A673 (cell line): ENCODE measurements at places on chromosomes 2 and 18.
A peak's percentile ranks its signal among the peaks of the same experiment; 100 is the strongest.

DNA sequence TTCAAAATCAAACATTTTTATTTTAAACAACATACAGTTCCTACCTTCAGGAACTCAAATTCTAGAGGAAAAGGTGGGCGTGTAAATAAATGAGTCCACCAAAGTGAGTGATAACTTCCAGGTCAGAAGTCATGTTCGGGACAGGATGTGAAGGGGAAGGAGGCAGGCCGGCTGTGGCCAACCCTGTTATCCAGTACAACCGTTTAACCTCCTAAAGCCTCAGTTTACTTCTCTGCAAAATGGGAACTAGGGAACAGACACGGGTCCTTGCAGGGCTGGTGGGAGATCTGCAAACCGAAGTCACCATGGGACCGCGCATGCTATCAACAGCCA is 373 bp downstream of the EIPR1 start:
- peaks cover 17% of the 10 kb centered on the region for H3K4me1 ChIP-seq
- peak; percentile 54 for DNase-seq
- peak overlapping the region; percentile 83 for H3K4me3 ChIP-seq
- no peaks in the 10 kb centered on the region for H3K27me3 ChIP-seq
- H3K27ac ChIP-seq, result peak overlapping the region; percentile 76

DNA sequence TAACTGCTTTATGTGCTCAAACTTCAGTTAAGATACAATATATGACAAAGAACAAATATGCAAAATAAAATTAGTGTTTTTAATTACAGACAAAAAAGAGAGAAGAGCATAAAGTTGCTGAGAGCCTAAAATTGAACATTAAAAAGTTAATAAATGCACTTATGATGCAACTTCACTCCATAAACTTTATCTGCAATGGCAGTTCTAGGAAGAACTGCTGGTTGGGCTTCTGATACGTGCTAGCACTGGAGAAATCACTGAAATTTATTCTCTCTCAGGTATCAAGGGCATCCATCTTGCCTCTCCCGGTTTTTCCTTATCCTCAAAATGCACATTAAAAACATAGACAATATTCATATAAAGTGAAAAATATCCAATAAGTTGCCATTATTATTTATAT is 35.7 kb downstream of the MYO3B start:
- H3K36me3 ChIP-seq, result no peaks in the 10 kb centered on the region
- no peak for DNase-seq
- no peaks in the 10 kb centered on the region for H3K4me1 ChIP-seq
- H3K27ac ChIP-seq, result no peak overlapping the region

GRCh38 chr2:227389231-227389630 is 1.5 kb upstream of the SCYGR1 start:
- no peak for DNase-seq
- peaks cover 3% of the 10 kb centered on the region for H3K4me1 ChIP-seq
- no peaks in the 10 kb centered on the region for H3K36me3 ChIP-seq

- H3K4me3 ChIP-seq, result peak overlapping the region; percentile 86
- DNase-seq, result peak; percentile 79
- peaks cover 10% of the 10 kb centered on the region for H3K36me3 ChIP-seq
- peaks cover 22% of the 10 kb centered on the region for H3K4me1 ChIP-seq
Measured at GRCh38 chr2:5696945-5697521, 4.8 kb downstream of the SOX11 start.

- no peak overlapping the region for H3K27ac ChIP-seq
- no peak for DNase-seq
- no peak overlapping the region for H3K4me3 ChIP-seq
- H3K4me1 ChIP-seq, result no peaks in the 10 kb centered on the region
- H3K27me3 ChIP-seq, result no peaks in the 10 kb centered on the region
Measured at GRCh38 chr2:132426656-132427055, 10.1 kb downstream of the GPR39 start.

DNA sequence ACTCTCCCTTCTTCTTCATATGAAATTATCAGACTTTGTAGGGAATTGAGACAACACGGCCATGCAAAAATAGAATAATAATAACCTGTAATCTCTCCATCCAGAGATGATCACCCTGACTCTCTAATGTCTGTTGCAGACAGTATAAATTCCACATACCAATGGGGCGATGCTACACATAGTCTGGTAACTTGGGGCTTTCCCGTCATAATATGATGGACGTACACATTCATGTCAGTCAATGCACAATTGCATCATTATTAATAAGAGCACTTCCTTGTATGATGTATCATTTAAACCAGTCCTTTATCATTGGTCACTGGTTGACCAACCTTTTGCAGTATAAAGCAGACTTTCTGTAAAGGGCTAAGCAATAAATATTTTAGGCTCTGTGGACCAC is 39.5 kb upstream of the SCLY start:
- no peaks in the 10 kb centered on the region for H3K27me3 ChIP-seq
- DNase-seq, result no peak
- H3K4me1 ChIP-seq, result no peaks in the 10 kb centered on the region
- H3K27ac ChIP-seq, result no peak overlapping the region
- no peak overlapping the region for H3K4me3 ChIP-seq

DNA sequence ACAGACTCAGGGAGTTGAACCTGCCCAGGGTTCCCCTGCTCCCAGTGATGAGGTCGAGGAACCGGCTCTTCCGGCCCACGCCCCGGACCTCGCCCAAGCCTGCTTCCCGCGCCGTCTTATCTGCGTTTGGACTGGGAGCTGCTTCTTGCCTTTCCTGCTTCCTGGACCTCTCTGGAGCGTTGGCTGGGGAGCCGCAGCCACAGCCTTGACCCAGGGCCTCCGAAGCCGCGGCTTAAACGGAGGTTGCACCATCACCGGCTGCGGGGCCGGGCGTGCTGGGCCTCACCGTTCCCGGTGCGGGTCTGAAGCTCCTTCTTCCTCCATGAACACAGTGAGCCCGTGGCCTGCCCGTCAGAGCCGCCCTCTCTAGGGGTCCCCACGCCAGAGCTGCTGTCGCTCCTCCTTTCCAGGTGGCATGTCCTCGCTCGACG is 13.3 kb downstream of the NTSR2 start:
- DNase-seq, result no peak
- H3K4me1 ChIP-seq, result no peaks in the 10 kb centered on the region
- no peaks in the 10 kb centered on the region for H3K27me3 ChIP-seq
- no peaks in the 10 kb centered on the region for H3K36me3 ChIP-seq
- no peak overlapping the region for H3K27ac ChIP-seq
